ENCODE measurements at places on chromosomes 3 and 15. TPM values are rescaled to one million over a fixed set of nuclear protein-coding genes. Genes with fewer than 3 reads are reported as not detected.

DNA sequence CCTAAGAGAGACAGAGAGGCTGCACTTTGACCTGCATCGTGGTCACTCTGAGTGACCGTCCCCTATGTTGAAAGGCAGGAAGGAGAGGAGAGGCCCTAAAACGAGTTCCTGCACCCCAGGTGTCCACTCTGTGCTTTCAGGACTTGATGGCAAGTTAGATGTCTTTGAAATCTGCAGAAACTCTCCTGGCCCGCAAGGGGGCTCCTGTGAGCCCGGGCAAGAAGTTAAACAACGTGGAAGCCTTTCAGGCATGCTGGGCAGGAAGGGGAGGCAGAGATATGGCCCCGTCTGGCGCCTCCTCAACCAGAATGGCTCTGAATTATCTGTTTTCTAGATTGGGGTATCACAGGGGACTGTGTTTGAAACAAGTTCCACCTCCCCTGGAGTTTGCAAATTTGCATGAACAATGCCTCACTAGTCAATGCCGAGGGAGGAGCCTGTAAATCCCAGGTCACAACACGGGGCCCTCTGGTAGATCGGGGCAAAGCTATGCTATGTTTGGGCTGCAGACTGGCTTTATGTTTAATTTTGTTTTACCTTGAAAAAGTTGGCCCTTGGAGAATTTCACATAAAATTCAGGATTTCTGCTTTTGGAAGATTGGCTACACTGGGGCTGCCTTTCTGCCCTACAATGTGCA, 9.8 kb downstream of the CTXND1 start:
- H3K27me3 ChIP-seq: no peaks in the 10 kb centered on the region
- no peak overlapping the region for H3K4me3 ChIP-seq
- no peaks in the 10 kb centered on the region for H3K36me3 ChIP-seq
- H3K27ac ChIP-seq: no peak overlapping the region

Gene PPM1L
- 5.7 TPM for total RNA-seq

GRCh38 chr3:58751882-58752567, 85.5 kb upstream of the FAM3D start:
- no peak for DNase-seq
- no peaks in the 10 kb centered on the region for H3K4me1 ChIP-seq
- no peak overlapping the region for H3K27ac ChIP-seq
- no peaks in the 10 kb centered on the region for H3K36me3 ChIP-seq

Gene CCDC54
- not detected for total RNA-seq

Gene CPLX3
- total RNA-seq: 0.50 TPM

Gene KNG1
- total RNA-seq: 0.22 TPM

DNA sequence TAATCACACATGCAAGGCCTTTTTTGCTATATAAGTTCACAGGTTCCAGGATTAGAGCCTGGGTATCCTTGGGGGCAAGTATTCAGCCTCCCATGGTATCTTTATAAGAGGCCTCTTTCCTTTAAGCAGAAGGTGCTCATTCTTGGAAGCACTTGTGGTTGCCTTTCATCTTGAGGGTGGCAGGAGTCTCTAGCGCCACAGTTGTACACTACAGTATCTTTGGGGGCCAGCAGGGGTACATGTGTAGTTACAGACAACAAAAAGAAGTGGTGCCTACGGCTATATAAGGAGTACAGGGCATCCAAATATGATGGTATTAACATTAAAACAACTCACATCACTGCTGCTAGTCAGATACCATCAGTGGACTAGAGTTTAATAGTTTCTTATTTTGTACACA, 62.1 kb downstream of the CCR1 start:
- no peak for DNase-seq
- peaks cover 2% of the 10 kb centered on the region for H3K4me1 ChIP-seq
- no peak overlapping the region for H3K27ac ChIP-seq
- no peaks in the 10 kb centered on the region for H3K36me3 ChIP-seq
- H3K27me3 ChIP-seq: no peaks in the 10 kb centered on the region

GRCh38 chr3:82474711-82475110, 713.3 kb upstream of the GBE1 start:
- no peak for DNase-seq
- no peaks in the 10 kb centered on the region for H3K4me1 ChIP-seq
- no peaks in the 10 kb centered on the region for H3K27me3 ChIP-seq

Gene SLC28A1
- total RNA-seq: not detected

Gene SST
- total RNA-seq: not detected

DNA sequence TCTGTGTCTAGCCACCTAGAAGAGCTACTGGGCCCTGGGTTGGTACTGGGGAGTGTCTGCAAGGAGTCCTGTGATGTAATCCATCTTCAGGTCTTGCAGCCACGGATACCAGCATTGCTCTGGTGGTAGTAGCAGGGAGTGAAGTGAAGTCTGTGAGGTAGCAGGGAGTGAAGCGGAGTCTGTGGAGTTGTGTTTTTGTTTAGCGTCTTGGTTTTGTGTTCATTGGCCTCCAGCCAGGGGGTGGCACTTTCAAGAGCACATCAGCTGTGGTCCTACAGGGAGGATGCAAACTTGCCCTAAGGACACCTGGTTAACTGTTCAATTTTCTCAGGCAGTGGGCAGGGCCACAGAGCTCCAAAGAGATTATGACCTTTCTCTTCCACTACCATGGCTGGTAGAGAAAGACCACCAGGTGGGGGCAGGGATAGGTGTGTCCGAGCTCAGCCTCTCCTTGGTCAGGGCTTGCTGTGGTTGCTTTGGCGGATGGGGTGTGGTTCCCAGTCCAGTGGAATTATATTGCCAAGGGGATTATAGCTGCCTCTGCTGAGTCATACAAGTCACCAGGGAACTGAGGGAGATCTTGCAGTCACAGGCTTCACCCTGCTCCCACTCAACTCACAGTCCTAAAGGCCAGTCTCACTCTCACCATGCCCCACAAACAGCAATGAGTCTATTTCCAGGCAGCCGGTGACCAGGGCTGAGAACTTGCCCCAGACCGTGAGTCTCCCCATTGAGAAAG, 424.7 kb downstream of the ZBBX start:
- H3K27me3 ChIP-seq: no peaks in the 10 kb centered on the region
- H3K36me3 ChIP-seq: no peaks in the 10 kb centered on the region
- no peak for DNase-seq
- H3K4me3 ChIP-seq: no peak overlapping the region
- no peaks in the 10 kb centered on the region for H3K4me1 ChIP-seq
- no peak overlapping the region for H3K27ac ChIP-seq

- no peaks in the 10 kb centered on the region for H3K4me1 ChIP-seq
- no peak for DNase-seq
- H3K27ac ChIP-seq: no peak overlapping the region
- H3K27me3 ChIP-seq: peaks cover 28% of the 10 kb centered on the region
Measured at GRCh38 chr3:194279101-194279500, 72.0 kb downstream of the CPN2 start.

GRCh38 chr3:162992741-162993140, 1496.1 kb downstream of the OTOL1 start:
- DNase-seq: no peak
- no peak overlapping the region for H3K4me3 ChIP-seq
- no peaks in the 10 kb centered on the region for H3K4me1 ChIP-seq
- no peaks in the 10 kb centered on the region for H3K36me3 ChIP-seq
- no peak overlapping the region for H3K27ac ChIP-seq
- no peaks in the 10 kb centered on the region for H3K27me3 ChIP-seq

- peaks cover 16% of the 10 kb centered on the region for H3K4me1 ChIP-seq
- H3K27me3 ChIP-seq: peaks cover 2% of the 10 kb centered on the region
- no peak within 1 kb of the TSS for H3K27ac ChIP-seq
- no peaks in the 10 kb centered on the region for H3K36me3 ChIP-seq
- DNase-seq: no peak
Measured at GRCh38 chr3:191329654-191330529, at the start of gene UTS2B. TSS of gene UTS2B (minus strand) at chr3:191330526. CDS start at chr3:191282189, 48,337 bp downstream.

GRCh38 chr3:44395714-44396113, 57.1 kb downstream of the TCAIM start:
- no peak for DNase-seq
- peaks cover 3% of the 10 kb centered on the region for H3K36me3 ChIP-seq
- no peaks in the 10 kb centered on the region for H3K27me3 ChIP-seq
- no peak overlapping the region for H3K27ac ChIP-seq
- H3K4me1 ChIP-seq: no peaks in the 10 kb centered on the region

- no peak overlapping the region for H3K27ac ChIP-seq
- H3K4me3 ChIP-seq: no peak overlapping the region
- H3K27me3 ChIP-seq: no peaks in the 10 kb centered on the region
Measured at GRCh38 chr15:80587816-80588456, 107.2 kb upstream of the ABHD17C start.

Gene CDC25A
- total RNA-seq: 0.28 TPM

DNA sequence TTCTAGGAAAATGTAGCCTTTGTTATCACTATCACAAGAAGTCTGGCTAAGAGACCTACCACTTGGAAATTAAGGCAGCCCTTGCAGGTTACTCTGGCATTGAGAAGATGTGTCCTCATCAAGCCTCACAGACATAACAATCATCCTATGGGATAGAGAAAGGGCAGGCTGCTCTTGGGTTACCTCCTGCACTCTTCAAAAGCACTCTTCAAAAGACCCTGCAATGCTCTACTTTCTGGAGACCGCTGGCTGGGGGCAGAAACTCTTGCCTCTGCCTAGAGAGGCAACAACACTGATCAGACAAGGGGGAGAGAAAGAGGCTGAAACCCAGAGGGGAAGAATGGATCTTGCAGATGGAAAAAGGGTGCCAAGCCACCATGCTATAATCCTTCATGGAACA, 127.9 kb upstream of the BNIP2 start:
- no peak overlapping the region for H3K4me3 ChIP-seq
- DNase-seq: no peak
- H3K27me3 ChIP-seq: no peaks in the 10 kb centered on the region
- H3K36me3 ChIP-seq: no peaks in the 10 kb centered on the region
- peaks cover 10% of the 10 kb centered on the region for H3K4me1 ChIP-seq
- no peak overlapping the region for H3K27ac ChIP-seq

DNA sequence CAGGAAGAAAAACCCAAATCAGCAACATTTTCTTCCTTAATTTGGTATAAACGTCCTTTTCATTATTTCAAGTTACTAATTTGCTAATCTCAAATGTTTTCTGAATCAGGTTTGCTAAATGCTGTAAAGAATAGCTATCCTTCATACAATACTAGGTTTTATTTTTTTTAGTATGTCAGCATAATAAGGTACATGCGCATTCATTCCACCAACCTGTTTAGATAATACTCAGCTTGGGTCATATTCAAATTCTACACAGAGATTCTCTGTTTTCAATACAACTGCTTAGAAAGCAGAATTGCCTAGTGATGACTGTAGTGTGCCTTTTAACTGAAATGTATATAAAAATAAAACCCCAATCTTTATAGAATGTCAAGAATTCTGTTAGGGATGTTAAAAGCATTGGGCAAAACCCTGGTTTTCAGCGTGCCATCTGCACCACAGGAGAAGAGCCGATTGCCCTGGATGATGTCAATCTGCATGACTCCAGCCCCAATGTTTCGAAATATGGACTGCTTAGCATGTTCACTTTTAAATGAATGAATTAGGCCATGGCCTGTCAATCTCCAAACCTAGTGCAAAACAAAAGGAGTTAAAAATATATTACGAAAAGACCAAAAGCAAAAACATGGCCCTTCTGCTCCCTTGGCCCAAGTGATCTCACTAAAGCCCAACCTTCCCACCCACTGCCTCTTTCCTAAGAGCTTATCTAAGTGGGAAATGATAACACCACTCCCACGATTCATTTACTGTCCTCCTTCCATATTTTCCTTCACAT, 107.4 kb downstream of the GLDN start:
- DNase-seq: no peak
- H3K27ac ChIP-seq: no peak overlapping the region
- H3K4me3 ChIP-seq: no peak overlapping the region
- no peaks in the 10 kb centered on the region for H3K27me3 ChIP-seq
- no peaks in the 10 kb centered on the region for H3K4me1 ChIP-seq

DNA sequence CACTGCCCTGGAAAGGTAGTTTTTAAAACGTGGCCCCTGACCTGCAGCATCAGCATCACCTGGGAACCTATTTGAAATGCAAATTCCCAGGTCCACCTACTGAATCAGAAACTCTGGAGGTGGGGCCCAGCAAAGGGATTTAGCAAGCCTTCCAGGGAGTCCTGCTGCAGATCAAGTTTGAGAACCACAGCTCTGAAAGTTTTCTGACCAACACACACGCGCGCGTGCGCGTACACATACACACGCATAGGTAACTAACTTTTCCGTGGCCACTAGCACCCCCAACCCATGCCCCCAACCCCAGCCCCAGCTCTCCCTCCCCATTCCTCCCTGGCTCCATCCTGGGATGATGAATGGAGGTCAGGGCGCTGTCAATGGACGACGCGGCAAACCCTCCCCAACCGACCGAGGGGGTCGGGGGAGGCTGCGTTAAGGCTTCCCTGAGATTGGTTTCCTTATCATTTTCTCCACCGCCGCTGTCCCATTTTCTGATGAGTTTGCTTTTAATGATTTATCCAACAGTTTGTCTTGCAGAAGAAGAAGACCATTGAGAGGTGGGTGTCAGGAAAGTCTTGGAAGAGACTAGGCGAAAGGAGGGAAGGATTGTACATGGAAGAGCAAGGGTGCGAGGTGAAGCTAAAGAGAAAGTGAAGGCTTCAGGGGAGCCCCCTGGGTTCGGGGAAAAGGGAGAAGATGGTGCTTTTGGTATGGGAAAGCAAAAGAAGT, 590 bp upstream of the BOC start:
- H3K27ac ChIP-seq: no peak overlapping the region
- peaks cover 5% of the 10 kb centered on the region for H3K27me3 ChIP-seq
- H3K4me1 ChIP-seq: peaks cover 2% of the 10 kb centered on the region
- H3K36me3 ChIP-seq: no peaks in the 10 kb centered on the region

GRCh38 chr3:184290331-184290730, 8.7 kb upstream of the PSMD2 start:
- H3K36me3 ChIP-seq: no peaks in the 10 kb centered on the region
- no peak overlapping the region for H3K27ac ChIP-seq
- DNase-seq: no peak
- peaks cover 23% of the 10 kb centered on the region for H3K27me3 ChIP-seq

Gene GOLGA8K
- total RNA-seq: 0.19 TPM
